ENCODE measurements at places on chromosomes 11 and 22.

- DNase-seq: no peak
These were observed 132.5 kb downstream of the WT1 start for GRCh38 chr11:32302826-32303225.

GRCh38 chr22:48418831-48419230, 1408.8 kb downstream of the BRD1 start:
- DNase-seq: no peak

DNA sequence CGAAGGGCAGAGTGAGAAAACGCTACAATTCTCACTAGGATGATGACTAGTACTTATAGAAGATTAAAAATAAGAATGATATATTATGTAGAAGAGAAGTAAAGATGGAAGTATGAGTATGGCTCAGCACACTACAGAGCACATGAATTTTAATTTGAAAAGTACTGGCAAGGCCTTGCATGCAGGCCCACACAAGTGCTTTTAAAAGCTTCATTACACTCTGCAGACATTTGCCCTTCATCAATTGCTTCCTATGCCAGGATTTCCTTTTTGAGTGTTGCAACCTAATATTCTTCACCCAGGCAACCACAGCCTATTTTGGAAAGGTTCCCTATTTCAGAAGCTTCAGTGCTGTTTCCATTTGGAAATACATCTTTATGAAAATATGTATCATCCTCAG, 81.1 kb downstream of the LARGE2 start:
- DNase-seq: no peak

DNA sequence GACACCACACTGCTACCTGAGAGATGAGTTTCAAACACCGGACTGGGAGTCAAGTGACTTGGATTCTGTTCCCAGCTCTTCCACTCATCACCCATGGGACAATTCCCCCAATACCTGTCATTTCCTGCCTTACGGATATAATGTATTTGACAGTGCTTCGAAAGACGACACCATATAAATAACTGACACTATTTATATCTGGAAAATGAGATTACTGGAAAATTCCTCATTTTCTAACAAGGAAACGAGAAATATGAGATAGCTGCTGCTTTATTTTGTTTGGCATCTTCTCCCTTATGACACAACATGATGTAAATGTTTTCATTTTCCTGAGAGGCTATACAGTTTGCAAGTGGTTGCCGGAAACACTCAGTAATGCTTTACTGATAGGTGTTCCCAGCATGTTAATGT, 8.6 kb downstream of the HSCB start:
- DNase-seq: no peak

GRCh38 chr11:104148706-104149105, 15.2 kb downstream of the PDGFD start:
- DNase-seq: no peak

DNA sequence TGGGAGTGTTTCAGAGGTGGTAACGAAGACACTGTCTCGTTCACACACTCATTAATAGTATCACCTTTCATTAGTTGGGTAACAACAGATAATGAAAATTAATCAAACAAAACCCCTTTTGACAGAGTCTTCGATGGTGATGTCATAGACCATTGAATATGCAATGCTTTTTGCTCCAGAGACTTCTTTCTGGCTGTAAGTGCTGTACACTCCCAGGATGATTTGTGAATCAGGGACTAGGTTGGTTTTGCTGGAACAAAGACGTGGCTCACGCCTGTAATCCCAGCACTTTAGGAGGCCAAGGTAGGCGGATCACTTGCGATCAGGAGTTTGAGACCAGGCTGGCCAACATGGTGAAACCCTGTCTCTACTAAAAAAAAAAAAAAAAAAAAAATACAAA, 9.5 kb upstream of the RASSF10 start:
- DNase-seq: no peak

- DNase-seq: no peak
These were observed 35.7 kb upstream of the POLA2 start for GRCh38 chr11:65226103-65226442.

- DNase-seq: no peak
These were observed 18.1 kb upstream of the MYH9 start for GRCh38 chr22:36405671-36406538.
